RWPE1 (cell line): ENCODE measurements at places on chromosomes 6 and 20.

GRCh38 chr6:36285187-36285671 is 15.4 kb downstream of the PNPLA1 start:
- DNase-seq, result no peak

- no peak for DNase-seq
These were observed 98.4 kb upstream of the PRSS16 start for GRCh38 chr6:27149150-27149549.

DNA sequence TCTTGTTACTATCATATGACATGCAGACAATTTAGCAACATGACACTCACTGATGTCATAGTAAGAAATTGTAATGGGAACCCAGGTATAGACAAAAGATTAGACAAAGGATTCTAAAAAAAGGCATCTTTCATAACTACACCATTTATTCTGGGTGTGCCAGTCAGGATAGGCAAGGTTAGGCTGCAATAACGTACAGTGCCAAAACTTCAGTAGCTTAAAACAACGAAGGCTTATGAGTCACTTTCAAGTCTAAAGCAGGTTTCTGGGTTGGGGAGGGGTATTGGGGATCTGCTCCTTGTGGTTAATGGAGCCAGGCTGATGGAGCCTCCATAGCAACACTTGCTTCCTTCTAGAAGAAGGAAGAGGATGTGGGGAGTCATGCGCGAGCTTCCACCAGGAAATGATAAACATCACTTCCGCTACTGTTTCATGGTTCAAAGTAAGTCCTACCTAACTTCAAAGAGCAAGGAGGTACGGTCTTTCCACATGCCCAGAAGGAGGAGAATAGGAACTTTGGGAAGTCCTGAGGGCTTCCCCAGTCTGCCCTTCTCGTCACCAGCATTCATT is 2.0 kb upstream of the GTSF1L start:
- DNase-seq, result no peak

- no peak for DNase-seq
These were observed 197.0 kb downstream of the BMP7 start for GRCh38 chr20:57069442-57069841.

GRCh38 chr6:144063246-144063743 is 32.1 kb downstream of the SF3B5 start:
- DNase-seq, result no peak

DNA sequence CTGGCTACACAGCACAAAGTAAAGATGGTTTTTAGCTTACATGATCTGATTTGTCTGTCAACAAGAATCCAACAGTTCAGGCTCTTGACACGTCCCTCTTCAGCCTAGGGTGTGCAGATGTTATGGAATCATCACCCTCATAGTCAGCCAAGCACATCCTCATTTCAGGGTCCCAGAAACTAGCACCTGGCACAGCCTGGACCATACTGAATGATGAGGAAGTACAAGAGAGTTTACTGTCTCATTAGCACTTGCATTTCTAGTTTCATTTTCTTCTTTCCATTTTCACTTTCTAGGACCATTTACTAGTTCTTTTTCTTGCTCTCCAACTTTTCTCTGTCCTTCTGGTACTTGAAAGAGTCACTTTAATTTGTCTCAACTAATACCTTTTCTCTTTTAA is 6.5 kb downstream of the RIPOR2 start:
- DNase-seq, result no peak

GRCh38 chr20:10469599-10469998 is 34.5 kb downstream of the SLX4IP start:
- peak; percentile 44 for DNase-seq

DNA sequence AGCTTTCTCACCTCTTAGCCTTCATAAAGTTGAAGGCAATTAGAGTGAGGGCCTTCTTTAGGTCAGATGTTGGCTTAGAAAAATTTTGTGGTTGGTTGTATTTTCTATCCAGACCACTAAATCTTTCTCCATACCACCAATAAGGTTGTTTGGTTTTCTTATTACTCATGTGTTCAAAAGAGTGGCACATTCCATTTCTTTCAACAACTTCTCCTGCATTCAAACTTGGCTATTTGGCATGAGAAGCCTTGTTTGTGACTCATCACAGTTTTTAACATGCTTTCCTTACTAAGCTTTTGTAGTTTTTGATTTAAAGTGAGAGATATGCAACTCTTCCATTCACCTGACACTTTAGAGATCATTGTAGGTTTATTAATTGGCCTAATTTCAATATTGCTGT is 949.6 kb downstream of the TBC1D32 start:
- no peak for DNase-seq

GRCh38 chr20:60751826-60752225 is 500.2 kb upstream of the CDH4 start:
- no peak for DNase-seq

DNA sequence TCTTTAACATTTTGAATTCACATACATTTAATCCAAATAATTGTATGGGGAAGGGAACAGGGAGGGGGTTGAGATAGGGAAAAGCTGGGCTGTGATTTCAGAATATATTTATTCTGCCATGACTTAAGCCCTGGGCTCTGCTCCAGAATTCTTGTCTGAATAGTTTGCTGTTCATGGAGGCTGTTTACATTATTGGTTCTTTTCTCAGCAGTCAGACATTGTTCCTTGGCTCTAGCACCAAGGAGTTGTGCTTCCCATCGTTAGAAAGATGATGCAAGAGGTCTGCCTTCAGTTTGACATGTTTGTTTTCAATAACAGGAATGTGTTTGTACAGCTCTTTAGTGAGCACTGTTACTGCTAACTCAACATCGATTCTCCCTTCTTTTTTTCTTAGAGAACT is 198.8 kb upstream of the CDYL start:
- DNase-seq, result no peak

GRCh38 chr6:27812078-27812804 is 100.0 kb downstream of the OR2B2 start:
- no peak for DNase-seq

GRCh38 chr20:62606551-62607201 is 35.6 kb upstream of the SLCO4A1 start:
- no peak for DNase-seq

- no peak for DNase-seq
These were observed 78.5 kb downstream of the RAMACL start for GRCh38 chr6:166507809-166508564.

DNA sequence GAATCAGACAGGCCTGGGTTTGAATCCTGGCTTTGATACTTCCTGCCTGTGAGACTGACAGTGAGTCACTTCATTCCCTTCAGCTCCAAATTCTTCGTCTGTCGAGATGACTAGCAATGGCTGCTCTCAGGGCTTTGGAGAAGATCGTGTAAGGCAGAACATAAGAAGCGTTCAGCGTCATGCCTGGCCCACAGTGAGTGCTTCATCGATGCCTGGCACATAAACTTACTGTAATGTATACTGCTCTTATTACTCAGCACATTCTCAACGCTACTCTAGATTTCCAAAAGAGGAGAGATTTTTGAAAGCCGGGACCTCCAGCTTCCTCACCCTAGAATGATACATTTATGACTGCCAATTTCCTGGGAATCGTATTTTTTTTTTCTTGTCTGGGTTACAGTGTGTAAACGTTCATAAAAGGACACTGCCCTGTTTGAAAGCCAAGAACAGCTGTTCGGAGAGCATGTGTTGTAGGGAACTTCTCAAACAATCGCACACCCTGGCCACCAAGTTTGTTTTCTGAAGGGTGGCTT is 16.2 kb upstream of the BCAS1 start:
- DNase-seq, result no peak

- no peak for DNase-seq
These were observed 172.1 kb upstream of the OLIG3 start for GRCh38 chr6:137666202-137666774.

DNA sequence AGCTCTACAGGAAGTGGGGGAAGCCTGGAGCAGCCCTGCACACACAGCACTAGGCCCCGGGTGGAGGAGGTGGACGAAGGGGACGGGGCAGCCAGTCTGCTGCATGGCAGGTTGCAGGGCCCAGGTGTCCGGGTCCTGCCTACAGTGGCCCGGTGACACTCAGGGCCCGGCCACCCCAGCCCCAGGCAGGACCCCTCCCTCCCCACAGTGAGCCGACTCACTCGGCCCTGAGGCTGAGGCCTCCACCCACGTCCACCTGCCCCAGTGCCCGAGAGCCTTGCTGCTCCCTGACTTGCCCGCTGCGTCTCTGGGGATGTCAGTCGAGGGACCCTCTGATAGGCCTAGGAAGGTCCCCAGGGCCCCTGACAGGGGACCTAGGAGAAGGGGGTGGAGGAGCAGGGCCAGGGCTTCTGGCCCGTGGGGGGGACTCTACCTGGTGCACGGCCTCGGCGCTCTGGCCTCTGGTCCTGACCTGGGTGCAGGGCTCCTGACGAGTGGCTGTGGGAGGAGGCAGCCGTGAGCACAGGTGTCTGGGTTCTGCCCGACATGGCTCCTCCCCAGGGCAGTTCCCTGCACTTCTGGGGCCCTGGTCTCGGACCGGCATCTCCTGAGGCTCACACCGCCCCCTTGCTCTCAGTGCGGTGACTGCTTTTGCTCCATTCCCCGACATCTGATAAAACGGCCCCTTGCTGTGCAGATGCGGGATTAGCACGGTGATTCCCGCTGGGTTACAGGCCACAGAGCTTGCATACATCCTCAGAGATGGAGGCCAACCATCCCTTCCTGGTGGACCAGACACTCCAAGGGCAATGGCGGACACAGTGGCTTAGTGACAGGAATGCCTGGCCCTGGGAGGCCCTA is 20.1 kb downstream of the FRMD1 start:
- DNase-seq, result no peak

DNA sequence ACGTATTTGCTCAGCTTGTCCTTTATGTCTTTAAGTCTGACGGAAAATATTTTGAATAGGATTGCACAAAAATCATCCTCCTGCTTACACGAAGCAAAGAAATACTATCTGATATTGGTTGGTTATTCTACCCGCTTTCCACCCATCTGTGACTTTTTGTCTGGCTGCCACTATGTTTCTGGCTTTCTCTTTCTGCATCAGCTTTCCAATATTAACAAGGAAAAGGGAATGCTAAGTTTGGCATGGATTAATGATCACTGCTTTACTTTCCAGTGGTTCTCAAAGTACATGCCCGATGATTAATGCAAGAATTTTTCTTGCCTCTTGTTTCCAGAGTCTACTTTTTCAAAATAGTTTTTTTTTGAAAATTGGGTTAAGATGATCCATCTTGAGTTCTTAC is 57.0 kb downstream of the RNF144B start:
- no peak for DNase-seq

- peak; percentile 67 for DNase-seq
These were observed 35.2 kb upstream of the KIF13A start for GRCh38 chr6:18022398-18023231.

GRCh38 chr6:147949981-147950622 is 392.5 kb upstream of the SASH1 start:
- no peak for DNase-seq

DNA sequence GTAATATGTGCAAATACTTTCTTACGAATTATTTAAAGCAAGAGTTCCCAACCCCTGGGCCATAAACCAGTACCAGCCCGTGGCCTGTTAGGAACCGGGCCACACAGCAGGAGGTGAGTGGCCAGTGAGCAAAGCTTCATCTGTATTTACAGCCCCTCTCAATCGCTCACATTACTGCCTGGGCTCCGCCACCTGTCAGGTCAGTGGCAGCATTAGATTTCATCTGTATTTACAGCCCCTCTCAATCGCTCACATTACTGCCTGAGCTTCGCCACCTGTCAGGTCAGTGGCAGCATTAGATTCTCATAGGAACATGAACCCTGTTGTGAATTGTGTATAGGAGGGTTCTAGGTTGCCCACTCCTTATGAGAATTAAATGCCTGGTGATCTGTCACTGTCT is 142.0 kb downstream of the RNASET2 start:
- no peak for DNase-seq

GRCh38 chr20:32070690-32071213 is 18.7 kb downstream of the HCK start:
- no peak for DNase-seq

- DNase-seq, result no peak
These were observed 220.2 kb downstream of the ATXN1 start for GRCh38 chr6:16540804-16541752.

DNA sequence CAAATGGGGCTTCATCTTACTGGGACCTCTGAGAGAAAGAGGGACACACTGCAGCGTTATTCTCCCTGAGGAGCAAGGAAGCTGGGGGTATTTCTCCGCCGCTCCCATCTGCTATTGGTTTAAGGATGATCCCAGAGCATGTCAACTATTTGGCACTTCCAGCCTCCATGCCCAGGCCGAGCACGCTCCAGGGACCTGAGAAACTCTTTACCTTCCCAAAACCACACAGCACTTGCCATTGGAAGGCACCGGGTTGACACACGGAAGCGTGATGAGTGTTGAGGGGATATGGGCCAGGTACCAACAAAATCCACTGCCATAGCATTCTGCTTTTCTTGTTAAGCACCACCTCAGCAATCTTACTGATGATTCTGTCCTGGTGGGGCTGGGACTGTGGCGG is 92.4 kb upstream of the SLC24A3 start:
- no peak for DNase-seq

DNA sequence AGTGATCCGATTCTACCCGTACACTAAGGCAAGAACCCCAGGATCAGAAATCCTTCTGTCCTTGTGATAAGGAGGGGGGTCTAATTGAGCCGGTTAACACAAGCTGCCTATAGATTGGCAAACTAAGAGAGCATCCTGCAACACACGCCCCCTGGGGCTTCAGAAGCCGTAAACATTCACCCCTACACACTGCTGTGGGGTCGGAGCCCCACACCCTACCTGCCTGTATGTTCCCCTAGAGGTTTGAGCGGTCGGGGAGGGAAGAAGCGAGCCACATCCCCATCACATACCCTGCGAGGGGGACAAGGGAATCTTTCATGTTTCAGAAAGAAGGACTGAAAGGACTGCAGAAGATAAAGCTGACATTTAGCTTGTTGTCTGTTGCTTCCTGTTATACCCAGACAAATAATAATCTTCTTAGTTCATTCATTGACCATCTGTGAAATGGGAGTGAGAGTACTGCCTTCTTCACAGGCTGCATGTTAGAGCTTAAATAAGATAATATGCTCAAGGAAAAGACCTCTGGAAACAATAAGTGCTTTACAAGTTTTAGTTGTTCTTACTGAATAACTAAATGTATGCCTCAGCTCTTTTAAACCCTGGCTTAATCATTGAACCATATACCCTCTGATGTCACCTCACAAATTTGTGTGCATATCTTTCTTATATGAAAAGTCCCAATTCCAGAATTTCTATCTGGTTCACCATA is 74.2 kb upstream of the RNF217 start:
- no peak for DNase-seq

DNA sequence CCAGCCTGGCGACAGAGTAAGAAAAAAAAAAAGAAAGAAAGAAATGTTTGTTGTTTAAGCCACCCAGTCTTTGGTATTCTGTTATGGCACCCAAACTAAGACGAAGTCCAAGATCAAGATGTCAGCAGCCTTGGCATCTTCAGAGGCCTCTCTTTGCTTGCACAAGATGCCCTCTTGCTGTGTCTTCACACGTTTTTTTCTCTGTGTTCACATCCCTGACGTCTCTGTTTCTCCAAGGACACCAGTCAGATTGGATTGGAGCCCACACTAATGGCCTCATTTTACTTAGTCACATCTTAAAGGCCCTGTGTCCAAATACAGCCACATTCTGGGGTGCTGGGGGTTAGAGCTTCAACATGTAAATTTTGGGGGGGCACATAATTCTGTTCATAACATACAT is 380.9 kb downstream of the GJA1 start:
- DNase-seq, result no peak

- peak; percentile 77 for DNase-seq
These were observed at the start of gene SASH1 for GRCh38 chr6:148342350-148343046. Gene SASH1, plus strand, starts transcription at chr6:148342838. Its CDS starts 230 bp downstream, at chr6:148343068.

GRCh38 chr6:134138226-134138975 is 86.0 kb upstream of the SLC2A12 start:
- DNase-seq, result no peak
